ENCODE measurements at places on chromosomes 7 and 10.

DNA sequence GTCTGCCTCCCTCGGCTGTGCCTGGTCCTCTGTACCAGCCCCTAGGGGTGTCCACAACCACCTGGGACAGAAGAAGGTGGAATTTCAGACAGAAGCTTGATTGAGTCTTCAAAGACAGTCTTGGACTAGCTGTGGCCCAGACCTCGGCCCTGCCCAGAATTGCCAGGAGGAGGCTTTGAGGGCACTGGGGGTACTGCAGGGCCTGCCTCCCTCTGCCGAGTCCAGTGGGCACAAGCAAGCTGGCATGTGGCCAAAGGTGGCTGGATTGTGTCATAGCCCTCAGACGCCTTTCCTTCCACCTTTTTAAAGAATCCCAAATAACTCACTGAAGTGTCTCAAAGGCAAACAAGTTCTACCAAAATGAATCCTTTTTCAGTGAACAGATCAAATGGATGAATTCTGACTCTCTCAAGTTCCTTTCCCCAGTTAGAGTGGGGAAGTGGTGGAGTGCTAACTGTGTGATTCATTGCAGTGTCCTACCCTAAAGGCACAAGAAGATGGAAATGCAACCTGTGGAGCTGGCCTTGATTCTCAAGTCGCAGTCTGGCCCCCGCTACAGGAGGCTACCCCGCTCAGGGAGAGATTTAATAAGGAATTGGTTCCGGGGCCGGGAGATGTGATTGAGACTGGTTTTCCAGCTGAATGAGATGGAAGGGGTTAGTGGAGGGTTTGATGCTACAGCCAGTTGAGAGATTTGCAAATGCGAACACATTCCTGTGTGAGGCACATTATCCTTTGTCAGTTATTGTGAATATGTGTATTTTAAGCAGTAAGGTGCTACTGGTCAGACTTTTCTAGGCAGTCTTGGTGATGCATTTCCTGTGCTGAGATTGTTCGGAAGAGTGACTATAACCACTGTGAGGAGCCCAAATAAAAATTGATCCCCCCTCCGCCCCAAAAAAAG lies 28.8 kb upstream of the SLC26A4 start:
- no peak for DNase-seq

DNA sequence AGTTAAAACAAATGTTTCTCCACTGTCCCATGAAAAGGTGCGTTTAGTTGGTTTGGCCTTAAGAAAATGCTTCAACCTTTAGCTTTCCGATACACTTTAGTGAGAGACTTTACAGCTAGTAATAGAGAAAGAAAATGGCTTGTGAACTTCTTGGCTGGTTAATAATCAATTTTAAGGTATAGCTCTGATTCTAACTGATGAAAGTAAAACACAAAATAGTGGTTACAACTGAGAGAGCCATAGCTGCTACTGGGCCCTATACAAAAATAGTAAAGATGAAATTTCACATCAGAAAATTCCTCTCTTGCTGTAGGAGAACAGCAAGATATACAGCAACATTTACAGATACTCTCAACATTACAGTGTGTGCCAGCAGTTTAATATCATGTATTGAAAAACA lies 371.4 kb downstream of the PHTF2 start:
- DNase-seq = no peak

- no peak for DNase-seq
Measured at GRCh38 chr7:116570306-116570705, 45.5 kb downstream of the CAV1 start.

DNA sequence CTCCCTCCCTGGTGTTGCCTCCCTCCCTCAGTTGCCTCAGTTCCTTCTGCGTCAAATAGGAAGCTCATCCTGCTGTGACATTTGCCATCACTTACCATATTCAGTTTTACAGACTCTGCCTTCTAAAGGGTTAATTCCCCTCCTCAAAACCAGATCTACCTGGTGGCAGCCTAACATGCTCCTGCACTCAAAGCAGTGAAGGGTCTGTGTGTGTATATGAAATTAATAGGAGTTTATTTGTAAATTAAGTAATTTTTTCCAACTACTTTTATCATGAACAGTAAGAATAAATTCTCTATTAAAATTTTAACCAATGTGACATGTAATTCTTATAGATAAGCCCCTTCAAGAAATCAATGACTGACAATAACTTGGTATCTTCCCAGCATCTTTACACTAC lies 158.6 kb upstream of the INSYN2A start:
- no peak for DNase-seq

GRCh38 chr10:98467506-98468318 lies 21.0 kb upstream of the HPS1 start:
- DNase-seq = peak; percentile 85

DNA sequence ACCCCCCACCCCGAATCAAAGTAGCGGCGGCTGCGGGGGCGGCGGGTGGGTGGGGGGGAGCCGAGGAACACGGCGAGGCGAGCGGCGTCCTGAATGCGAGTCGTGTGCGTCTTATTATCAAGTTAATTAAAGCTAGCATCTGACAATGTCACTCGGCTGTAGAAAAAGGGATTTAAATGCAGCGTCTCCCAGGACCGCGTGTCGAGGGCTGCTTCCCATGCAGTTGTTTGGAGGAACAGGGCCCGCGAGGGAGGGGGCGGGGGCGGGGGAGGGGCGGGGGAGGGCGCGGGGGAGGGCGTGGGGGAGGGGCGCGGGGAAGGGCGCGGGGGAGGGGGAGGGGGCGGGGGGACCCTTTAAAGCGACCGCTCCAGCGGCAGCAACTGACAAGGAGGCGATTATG lies 2.7 kb upstream of the UNCX start:
- no peak for DNase-seq

- DNase-seq = no peak
Measured at GRCh38 chr7:75608451-75609122, 116.5 kb downstream of the SPDYE5 start.

DNA sequence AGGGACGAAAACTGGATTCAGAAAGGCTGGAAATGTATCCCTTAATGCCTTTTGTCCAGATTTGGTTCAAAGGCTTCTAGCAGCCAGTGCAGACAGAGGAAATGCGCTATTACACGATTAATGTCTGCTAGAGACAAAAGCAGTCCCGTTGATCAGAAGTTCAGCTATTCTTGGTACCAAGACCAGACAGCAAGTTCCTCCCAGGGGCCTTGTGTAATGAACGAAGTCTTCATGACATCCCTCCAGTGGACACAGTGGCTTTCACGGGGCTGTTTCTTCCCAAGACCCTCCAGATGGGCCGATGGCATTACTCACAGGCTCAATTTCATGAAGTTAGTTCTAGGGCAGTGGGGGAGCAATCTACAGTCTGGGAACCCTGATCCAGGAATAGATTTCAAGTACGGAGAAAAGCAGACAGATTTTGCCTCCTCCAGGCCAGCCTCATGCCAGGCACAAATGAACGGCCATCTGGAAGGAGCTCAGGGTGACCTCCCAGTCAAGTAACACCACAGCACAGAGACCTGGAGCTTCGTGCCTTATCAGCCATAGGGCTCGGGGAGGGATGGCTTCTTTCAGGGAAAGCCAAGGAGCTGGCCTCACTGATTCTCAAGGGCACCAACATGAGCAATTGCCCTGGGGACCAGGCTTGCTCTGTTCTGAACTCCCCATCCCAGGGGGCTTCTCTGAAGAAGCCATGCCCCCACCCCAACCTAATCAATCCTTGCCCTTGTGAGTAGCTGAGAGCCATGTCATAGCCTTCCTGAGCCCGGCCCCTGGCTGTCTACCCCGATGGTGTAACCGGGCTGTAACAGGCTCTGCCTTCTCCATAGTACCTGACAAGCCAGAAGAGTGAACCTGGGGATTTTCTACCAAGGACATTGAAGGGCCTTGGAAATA lies 101.1 kb downstream of the PRKAG2 start:
- no peak for DNase-seq

- peak; percentile 86 for DNase-seq
Measured at GRCh38 chr7:43756368-43757072, 2.0 kb upstream of the BLVRA start.

DNA sequence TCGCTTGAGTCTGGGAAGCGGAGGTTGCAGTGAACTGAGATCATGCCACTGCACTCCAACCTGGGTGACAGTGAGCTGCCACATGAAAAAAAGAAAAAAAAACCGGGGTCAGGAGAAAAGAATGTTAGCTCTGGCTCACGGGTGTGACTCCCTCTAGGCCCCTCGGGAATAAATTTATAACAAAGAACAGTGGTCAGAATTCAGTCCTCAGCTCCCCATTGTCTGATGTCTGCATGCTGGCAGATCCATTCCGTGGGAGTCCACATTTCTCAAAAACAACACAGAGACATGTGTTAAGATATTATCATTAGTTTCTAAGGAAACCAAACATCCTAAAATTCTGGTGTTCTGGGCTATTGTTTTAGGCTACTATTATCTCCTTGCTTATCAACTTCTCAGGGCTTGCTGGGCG lies 90.6 kb downstream of the MARCHF5 start:
- no peak for DNase-seq

DNA sequence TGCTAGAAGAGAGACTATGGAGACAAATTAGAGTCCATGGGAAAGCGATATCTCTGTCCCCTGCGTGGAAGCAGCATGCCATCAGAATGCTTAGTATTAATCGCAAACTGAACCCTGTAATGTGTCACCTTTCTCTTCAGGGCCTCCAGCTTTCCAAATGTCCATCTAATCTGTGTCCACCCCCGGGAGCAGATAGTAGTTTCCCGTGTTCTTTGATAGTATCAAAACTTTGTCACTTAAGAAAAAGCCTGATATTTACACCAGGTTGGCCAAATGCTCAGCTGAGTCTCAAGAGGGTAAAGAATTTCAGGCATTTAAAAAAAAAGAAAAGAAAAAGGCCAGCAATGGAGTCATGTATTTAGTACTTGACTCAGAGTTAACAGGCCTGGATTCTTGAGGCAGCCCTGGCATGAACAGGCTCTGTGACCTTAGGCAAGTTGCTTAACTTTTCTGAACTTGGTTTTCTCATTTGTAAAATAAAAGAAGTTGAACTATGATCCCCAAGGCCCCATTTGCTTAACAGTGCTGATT lies 10.4 kb upstream of the GSAP start:
- peak; percentile 71 for DNase-seq

DNA sequence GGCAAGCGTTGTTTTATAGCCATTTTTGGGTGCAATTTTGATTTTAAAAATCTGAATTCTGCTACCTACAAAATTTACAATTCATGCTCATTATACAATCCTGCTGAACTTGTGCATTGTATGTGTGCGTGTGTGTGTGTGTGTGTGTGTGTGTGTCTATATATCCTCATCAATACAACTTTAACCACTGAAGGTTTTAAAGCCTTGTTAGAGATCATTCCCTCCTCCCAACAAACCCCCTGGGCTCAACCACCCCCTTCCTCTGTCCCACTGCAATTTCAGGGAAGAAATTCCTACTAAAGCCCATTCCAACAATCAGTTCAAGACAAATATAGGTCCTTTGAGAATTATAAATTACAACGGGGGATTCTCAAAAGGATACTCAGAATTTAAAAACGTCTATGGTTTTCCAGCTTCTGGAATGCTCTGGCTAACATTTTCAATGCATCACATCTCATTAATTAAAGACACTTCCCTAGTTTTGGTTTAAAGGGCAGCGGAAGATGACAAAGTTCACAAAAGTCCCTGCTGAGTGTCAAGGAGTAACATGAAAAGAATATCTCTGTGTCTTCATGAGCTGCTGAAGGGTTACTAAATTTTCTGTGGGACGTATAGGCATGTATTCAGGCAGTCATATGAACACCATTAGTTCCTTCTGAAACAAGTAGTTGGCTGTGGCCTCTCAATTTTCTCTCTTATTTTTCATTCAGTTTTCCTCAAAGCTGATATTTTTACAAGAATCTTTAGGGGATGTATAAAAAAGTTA lies 889 bp upstream of the SEMA3A start:
- peak; percentile 34 for DNase-seq

DNA sequence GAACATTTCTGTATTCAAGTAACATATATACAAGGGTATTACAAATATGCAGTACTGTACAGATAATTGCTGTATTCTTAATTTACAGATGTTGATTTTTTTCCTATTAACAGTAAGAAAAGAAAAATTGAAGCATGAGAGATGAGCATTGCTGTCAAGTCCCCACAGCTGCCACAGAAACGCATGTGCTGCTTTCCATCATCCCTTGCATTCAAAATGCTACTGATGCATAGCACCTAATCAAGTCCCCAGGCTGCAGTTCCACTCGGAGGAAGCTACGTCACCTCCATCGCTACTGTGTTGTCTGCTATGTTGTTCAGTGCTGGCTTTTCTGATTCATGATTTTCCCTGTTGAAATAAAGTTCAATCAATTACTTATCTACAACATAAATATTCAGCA lies 78.2 kb downstream of the EPC1 start:
- no peak for DNase-seq

All from HCEC 1CT (cell line).